ENCODE measurements at places on chromosomes 12 and 14. TPM values are rescaled to one million over a fixed set of nuclear protein-coding genes. Genes with fewer than 3 reads are reported as not detected.

DNA sequence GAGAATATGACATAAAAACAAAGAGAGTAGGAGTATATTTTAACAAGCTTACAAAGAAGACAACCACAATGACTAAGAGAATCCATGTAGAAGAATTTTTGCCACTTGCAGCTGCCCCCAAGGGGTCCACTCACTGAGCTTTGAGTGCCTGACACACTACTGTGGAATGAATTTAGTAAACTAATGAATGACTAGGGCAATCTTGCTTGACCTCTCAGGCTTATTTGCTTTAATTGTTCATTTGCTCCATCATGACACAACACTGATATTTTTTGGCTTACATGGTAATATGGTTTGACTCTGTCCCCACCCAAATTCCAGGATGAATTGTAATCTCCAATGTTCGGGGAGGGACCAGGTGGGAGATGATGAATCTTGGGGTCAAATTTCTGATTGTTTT is 249.1 kb upstream of the FAR2 start:
- no peak overlapping the region for H3K27ac ChIP-seq
- H3K4me1 ChIP-seq, result no peaks in the 10 kb centered on the region
- no peak overlapping the region for H3K4me3 ChIP-seq
- H3K27me3 ChIP-seq, result no peaks in the 10 kb centered on the region

SLC7A8 gene
- 87.1 TPM for total RNA-seq

DNA sequence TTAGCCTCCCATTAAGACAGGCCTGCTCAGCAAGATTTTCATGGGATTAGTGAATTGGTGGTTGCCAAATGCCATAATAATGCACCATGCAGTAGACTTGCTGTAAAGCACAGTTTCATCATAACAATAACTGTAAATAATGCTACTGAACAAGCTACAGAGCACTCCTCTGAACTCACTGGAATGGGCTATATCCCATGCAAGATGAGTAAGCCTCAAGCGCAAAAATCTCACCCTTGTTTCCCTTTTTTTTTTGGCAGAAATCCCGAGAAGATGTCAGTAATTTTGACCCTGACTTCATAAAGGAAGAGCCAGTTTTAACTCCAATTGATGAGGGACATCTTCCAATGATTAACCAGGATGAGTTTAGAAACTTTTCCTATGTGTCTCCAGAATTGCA is 145.9 kb upstream of the HIF1A start:
- H3K4me3 ChIP-seq, result no peak overlapping the region
- peaks cover 56% of the 10 kb centered on the region for H3K4me1 ChIP-seq
- DNase-seq, result no peak
- no peaks in the 10 kb centered on the region for H3K27me3 ChIP-seq

GRCh38 chr12:69007855-69008351 is 74.9 kb upstream of the CPM start:
- H3K4me3 ChIP-seq, result no peak overlapping the region
- H3K27ac ChIP-seq, result peak overlapping the region; percentile 30
- no peaks in the 10 kb centered on the region for H3K36me3 ChIP-seq
- H3K27me3 ChIP-seq, result no peaks in the 10 kb centered on the region
- no peak for DNase-seq

CLMN gene
- total RNA-seq, result 12.8 TPM

FLRT2 gene
- total RNA-seq, result 4.8 TPM

DNA sequence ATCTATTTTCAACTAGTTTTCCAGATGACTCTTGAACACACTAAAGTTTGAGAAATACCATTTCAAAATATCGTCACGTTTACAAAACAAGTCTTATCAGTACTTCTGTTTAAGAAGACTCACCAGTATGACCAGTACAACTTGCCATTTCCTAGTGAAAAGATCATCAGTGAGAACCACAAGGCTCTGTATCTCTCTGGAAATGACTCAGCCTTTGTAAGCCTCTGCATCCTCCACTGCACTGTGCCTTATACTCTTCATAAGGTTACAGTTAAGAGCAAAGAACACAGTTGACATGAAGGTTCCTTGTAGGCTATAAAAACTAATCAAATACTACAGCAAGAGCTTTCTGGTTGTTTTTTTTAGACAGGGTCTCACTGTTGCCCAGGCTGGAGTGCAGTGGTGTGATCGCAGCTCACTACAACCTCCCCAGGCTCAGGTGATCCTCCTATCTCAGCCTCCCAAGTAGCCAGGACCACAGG is 5.7 kb upstream of the VTI1B start:
- H3K27ac ChIP-seq, result no peak overlapping the region
- no peak for DNase-seq
- peaks cover 7% of the 10 kb centered on the region for H3K4me1 ChIP-seq

- no peaks in the 10 kb centered on the region for H3K27me3 ChIP-seq
- peak overlapping the region; percentile 96 for H3K27ac ChIP-seq
- peak overlapping the region; percentile 78 for H3K4me3 ChIP-seq
- DNase-seq, result no peak
- H3K4me1 ChIP-seq, result peaks cover 86% of the 10 kb centered on the region
- H3K36me3 ChIP-seq, result peaks cover 21% of the 10 kb centered on the region
Measured at GRCh38 chr12:6767353-6768319, 1.5 kb downstream of the PTMS start.

USP5 gene
- 69.4 TPM for total RNA-seq

GLIPR1L2 gene
- not detected for total RNA-seq

XPOT gene
- total RNA-seq, result 109 TPM

AICDA gene
- not detected for total RNA-seq

SLC6A12 gene
- total RNA-seq, result not detected

GRCh38 chr14:73246387-73247150 is 9.3 kb downstream of the PAPLN start:
- H3K27ac ChIP-seq, result no peak overlapping the region
- H3K4me1 ChIP-seq, result peaks cover 38% of the 10 kb centered on the region
- DNase-seq, result no peak
- H3K4me3 ChIP-seq, result peak overlapping the region; percentile 48

Measured in stomach (tissue), 19 donors.